Amniotic epithelial cell (primary cell): ENCODE measurements at places on chromosomes 2 and 18.
A peak's percentile ranks its signal among the peaks of the same experiment; 100 is the strongest.

- DNase-seq: peak; percentile 11
Measured at GRCh38 chr18:55124078-55124763, 165.0 kb upstream of the CCDC68 start.

- DNase-seq: no peak
Measured at GRCh38 chr2:10559634-10560224, 111.6 kb upstream of the ODC1 start.

DNA sequence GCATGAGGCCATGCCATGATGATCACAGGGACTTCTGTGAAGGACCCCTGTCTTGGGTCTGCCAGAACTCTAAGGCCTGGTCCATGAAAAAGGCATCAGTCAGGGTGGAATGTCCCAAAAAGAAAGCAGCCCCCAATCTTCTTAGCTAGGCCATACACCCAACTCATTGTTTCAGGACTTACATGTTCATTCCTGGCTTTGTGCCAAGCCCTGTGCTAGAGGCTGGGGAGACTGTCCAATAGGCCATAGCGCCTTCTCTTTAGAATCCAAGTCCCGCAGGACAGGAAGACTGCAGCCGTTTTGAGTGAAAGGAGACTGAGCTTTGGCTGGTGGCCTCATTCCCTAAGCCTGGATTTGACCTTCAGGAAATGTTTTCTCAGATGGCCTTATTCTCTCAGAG, 247.3 kb downstream of the PRKCE start:
- no peak for DNase-seq

DNA sequence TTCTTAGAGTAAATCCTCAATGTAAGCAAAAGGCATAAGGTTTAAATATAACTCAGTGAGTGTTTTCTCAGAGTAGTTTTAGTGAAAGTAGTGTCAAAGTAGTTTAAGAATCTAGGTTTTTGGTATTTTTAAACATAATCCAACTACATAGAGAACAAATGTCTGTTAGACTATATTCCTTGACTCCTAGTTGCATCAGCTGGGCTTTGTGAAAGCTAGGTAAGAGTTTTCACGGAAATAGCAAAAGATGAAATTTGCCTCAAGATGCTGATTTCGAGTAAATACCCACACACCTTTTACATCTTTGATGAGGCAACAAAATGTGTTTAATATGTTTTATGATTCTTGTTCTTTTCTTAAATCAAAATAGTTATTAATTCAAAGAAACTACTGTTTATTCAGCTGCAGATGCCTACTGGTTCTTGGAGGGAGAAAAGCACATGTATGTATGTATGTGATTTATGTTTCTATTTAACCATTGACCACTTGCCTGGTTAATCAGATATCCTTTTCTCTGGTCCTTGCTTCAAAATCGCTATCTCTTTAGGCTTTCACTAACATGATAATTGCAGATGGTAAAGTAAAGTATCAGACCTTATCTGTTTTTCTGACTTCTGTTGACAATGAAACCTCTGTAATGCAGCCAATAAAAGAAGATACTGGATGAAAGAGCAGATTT, 117.4 kb upstream of the NOSTRIN start:
- DNase-seq: no peak

DNA sequence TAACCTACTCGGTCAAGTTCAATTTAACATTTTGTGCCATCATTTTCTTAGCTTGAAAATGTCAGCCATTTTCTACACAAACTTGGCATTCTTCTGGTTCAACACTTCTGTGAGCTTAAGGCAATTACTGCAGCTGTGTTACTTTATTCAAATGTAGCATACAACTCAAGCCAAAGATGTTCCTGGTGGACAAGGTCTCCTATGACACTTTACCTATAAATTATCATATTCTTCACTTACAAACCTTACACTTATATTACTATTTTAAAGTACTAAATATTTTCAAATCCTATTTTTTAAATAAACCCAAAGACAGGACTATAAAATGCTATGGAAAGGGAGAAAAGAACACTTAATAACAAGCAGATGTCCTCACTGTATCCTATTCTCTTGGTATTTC, 1045.3 kb downstream of the TSN start:
- no peak for DNase-seq

DNA sequence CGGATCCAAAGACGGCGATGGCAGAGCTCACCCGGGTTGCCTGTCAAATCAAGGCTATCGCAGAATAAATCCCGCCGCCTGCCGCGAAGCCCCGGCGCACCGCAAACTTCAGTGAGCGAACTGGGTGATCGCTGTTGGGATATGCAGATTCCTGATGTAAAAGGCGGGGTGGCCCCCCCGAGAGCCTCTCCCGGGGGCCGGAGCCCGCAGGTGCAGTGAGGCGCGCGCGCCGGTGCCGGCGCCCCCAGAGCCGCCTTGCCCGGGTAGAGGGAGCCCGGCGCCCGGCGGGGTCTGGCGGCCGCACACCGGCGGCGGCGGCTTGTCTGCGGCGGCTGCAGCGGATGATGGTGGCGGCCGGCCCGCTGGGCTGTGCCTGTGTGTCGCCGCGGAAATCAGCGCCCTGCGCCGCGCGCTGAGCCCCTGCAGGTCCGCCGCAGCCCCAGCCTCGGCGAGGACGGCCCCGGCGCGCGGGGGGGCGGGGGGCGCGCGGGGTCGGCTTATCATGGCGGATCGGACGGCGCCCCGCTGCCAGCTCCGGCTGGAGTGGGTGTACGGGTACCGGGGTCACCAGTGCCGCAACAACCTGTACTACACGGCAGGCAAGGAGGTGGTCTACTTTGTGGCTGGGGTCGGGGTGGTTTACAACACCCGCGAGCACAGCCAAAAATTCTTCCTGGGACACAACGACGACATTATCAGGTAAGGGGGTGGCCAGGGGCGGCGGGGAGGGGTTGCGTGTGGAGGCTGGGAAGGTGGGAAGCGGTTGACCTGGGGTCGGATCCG, 1.3 kb downstream of the EML6 start:
- DNase-seq: no peak

GRCh38 chr2:75498907-75499306, 61.8 kb downstream of the EVA1A start:
- DNase-seq: no peak

- DNase-seq: no peak
Measured at GRCh38 chr2:134774786-134775641, 56.2 kb upstream of the TMEM163 start.

- DNase-seq: no peak
Measured at GRCh38 chr2:187174582-187174981, 273.5 kb downstream of the CALCRL start.

GRCh38 chr2:235711527-235711926, 217.7 kb downstream of the AGAP1 start:
- DNase-seq: no peak

- no peak for DNase-seq
Measured at GRCh38 chr2:208118918-208119317, 5.4 kb downstream of the CRYGD start.

DNA sequence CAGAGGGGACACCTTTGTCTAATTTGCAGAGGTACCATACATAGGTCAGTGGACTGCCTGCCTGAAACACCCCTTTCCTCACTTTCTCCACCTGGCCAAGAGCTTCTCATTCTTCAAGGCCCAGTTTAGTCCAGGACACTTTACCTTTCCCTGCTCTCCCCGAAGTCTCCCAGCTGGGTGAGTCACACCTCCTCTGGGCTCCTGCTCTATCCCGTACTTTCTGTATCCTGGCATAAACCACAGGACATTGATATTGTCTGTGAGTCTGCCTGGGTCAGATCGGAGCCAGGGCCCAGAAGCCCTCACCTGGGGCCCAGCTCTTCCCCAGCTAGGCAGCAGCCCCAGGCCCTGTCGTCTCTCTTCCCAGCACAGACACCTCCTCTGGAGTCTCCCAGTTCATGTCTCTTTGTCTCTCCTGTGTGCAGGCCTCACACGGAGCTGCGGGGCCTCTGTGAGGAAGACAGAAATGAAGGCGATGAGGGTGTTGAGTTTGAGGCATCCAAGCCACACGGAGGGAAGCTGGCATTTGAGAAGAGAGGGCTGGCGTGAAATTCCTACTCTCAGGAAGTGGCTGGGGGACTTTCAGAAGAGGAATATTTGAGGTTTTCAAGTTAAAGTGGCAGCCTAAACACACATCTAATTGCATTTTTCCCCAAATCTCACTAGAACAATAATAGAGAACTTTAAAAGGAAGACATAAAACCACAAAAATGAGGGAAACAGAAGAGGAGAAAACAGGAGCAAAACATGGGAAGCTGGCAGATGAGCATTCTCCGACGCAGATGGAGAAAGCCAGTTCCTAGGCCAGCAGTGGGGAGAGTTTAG, 79.6 kb upstream of the LAPTM4A start:
- peak; percentile 23 for DNase-seq

- DNase-seq: peak; percentile 8
Measured at GRCh38 chr2:184004289-184004947, 593.9 kb upstream of the ZNF804A start.

DNA sequence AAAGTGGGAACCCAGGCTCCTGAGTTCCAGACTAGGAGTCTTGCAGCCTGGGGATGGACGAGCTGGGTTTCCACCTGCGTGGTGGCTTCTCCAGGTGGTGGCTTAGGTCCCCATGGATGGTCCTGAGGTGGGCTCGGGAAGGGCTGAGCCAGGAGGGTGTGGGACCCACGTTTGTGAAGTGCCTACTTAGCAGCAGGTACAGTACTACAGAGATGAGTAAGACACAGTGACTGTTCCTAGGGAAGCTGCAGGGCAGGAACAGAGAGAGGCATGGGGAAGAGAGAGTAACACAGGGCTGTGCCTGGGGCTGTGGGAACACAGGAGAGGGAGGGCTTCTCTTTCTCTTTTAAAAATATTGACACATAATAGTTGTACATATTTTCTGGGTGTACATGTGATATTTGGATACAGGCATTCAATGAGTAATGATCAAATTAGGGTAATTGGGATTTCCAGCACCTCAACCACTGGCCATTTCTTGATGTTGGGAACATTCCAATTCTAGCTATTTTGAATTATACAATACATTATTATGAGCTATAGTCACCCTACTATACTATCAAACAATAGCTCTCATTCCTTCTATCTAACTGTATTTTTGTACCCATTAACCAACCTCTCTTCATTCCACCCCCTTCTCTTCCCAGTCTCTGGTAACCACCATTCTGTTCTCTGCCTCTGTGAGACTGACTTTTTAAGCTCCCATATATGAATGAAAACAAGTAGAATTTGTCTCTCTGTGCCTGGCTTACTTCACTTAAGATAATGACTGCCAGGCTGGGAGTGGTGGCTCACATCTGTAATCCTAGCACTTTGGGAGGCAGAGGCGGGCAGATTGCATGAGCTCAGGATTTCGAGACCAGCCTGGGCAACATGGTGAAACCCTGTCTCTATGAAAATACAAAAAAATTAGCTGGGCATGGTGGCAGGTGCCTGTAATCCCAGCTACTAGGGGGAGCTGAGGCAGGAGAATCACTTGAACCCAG, 15.0 kb downstream of the TOGARAM2 start:
- DNase-seq: no peak

GRCh38 chr18:39380866-39381265, 1815.3 kb upstream of the CELF4 start:
- DNase-seq: no peak

DNA sequence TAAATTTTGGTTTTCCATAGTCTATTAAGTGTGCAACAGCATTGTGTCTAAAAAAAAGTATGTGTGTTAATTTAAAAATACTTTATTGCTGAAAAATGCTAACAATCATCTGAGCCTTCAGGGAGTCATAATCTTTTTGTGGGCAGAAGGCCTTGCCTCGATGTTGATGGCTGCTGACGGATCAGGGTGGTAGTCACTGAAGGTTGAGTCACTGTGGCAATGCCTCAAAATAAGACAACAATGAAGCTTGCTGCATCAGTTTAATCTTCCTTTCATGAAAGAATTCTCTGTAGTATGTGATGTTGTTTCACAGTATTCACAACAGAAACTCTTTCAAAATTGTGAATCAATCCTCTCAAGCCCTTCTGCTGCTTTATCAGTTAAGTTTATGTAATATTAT, 31.3 kb downstream of the HDHD2 start:
- peak; percentile 89 for DNase-seq

DNA sequence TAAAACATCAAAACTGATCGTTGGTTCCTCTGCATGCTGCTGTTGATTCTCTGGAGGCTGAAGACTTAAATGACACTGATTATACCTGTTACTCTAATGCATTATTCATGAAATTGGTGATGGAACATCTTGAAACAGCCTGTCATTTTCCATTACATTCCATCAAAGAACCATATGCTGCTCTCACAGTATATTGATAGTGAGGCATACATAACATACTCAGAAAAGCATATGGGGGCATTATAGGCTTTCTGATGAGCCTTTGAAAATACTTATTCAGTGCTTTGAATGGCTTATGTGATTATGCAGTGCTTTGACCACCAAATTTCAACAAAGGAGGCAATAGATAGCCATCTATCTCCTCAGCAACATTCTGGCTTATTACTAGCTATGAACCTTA, 392.1 kb downstream of the CDH19 start:
- no peak for DNase-seq

DNA sequence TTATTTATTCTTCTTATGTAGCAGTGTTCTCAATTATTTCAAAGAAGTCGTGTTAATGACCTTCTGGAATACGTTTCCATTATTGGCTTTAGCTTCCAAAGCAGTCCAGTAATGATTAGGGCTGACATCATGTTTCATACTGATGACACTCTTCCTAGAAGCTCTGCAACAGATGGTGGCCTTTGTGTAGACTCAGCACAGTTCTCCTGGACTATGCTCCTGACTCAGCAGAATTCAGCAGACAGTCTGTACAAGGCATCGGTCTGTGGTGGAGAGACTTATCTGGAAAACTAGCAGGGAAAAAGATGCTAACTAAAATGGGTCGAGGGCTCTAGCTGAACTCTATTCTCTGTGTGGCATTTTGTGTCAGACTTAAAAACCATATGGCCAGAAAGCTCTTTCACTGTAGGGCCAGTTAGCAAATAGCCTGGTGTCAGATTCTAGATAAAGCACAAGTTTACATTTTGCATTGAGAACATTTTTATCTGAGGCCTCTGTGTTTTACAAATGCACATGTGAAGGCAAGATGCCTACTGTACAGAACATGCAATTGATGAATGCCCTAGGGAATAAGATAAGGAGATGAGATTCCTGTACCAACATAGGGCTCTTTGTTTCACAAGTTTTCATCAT, 35.1 kb downstream of the GULP1 start:
- DNase-seq: peak; percentile 71

DNA sequence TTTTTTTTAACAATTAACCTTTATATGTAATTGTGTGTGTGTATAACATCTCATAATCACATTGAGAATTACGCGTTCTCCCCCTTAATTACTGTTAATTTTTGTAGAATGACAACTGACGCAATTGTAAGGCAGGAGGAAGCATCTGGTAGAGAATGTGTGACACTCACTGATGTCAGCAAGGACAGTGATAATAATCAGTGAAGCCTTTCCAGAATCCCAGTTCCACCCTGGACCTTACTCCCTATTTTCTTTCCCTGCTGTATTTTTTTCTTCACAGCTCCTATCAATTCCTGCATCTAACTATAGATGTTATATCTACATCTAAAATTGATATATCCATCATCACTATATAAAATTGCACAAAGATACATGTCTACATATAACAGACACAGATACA, 16.1 kb upstream of the STRN start:
- DNase-seq: no peak

- no peak for DNase-seq
Measured at GRCh38 chr2:100446696-100447095, 23.6 kb upstream of the NMS start.
